ENCODE measurements at places on chromosomes 7 and 10.

GRCh38 chr10:129335942-129336341, 131.1 kb upstream of the MGMT start:
- DNase-seq = peak; percentile 0

DNA sequence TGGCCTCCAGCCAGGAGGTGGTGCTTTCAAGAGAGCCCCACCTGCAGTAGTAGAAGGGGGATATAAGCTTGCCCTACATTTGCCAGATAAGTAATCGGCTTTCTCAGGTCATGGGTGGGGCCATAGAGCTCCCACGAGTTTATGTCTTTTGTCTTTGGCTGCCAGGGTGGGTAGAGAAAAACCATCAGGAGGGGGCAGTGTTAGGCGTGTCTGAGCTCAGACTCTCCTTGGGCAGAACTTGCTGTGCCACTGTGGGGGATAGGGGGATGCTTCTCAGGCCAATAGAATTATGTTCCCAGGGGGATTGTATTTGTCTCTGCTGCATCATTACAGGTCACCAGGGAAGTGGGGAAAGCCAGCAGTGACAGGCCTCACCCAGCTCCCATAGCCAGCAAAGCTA, 12.3 kb upstream of the MRPS33 start:
- no peak for DNase-seq

GRCh38 chr10:51235865-51236264, 161.6 kb downstream of the PRKG1 start:
- no peak for DNase-seq

DNA sequence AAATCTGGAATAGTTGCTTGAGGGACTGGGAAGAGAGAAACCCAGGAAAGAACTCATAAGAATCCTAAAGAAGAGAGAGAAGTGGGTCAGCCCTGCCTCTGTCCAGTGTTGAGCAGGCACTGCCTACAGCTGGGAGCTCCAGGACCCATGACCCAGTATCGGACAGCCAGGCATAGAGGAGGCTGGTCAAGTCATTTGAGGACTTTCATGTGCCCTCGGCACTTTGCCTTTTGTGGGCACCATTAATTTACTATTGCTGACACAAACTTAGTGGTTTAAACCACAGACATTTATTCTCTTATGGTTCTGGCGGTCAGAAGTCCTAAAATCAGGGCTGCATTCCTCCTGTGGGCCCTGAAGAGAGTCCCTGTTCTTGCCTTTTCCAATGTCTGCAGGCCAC, 60.3 kb downstream of the CPXM2 start:
- DNase-seq = no peak

GRCh38 chr10:36391405-36391804, 734.0 kb upstream of the ANKRD30A start:
- DNase-seq = no peak

Data from hippocampal formation (tissue), 2 donors.